Stimulated activated CD8-positive, alpha-beta memory T cell treated with anti-CD3 and anti-CD28 coated beads, Interleukin-7, amount 100 ng/mL, for 48 hours (primary cell): ENCODE measurements at places on chromosomes 5 and 9.

DNA sequence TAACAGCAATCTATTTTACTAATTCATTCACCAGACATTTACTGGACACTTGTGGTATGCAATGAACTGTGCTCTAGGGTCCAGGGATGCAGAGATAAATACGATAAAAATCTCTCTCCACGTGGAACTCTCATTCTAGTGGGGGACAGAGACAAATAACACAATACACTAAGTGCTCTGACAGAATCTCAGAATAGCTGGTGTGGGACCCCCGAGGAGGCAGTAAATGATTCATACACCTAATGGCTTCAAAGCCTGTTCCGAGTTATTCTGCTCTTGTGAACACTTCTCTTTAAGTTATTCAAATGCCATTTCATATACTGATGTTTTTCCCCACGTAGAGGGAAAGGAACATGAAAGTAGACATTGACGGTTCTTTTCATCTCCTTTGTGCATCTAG is 302.0 kb upstream of the PDE4D start:
- DNase-seq: no peak

- no peak for DNase-seq
Observed at GRCh38 chr5:149141957-149142851, 911 bp downstream of the ABLIM3 start.

- no peak for DNase-seq
Observed at GRCh38 chr5:14215901-14216300, 72.8 kb downstream of the TRIO start.

DNA sequence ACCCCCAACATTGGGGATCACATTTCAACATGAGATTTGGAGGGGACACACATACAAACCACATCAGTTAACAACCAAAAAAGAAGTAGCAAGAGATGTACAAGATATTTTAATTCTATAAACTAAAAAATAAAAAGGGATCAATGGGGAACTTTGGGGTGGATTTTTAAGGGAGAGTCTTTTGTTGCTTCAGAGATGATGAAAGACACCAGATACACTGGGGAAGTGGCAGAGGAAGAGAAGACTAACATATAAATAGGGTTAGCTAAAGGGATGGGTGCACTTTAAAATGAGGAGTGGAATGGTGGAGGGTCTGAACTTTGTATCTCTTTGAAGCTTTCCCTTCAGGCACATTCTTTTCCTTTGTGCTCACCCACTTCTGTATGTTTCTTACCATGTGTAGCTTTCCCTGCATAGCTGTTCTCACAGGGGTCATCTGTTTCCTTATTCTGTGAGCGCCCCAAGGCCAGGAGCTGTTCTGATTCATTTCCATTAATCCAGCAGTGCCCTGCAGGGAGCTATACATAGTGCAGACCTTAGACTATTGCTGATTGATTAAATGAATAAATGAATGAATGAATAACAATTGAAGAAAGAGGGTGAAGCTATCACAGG is 531.6 kb upstream of the KLF4 start:
- DNase-seq: no peak

DNA sequence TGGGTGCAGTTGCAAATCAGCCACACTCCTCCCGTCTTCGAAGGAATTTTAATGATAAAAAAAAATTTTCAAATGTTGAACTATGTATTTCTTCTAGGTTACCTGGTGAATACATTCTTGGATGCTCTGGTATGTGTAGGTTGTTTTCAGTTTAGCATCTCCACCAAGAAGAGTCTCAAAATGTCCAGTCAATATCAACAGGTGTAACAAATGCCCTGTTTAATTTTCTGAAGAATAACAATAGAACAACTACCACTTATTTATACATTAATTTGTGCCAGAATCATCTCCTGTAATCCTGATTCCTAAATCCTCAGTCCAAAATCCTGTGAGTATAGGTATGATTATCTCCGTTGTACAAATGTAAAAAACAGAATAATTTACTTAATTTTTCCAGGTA is 67.8 kb downstream of the EBF1 start:
- DNase-seq: no peak

DNA sequence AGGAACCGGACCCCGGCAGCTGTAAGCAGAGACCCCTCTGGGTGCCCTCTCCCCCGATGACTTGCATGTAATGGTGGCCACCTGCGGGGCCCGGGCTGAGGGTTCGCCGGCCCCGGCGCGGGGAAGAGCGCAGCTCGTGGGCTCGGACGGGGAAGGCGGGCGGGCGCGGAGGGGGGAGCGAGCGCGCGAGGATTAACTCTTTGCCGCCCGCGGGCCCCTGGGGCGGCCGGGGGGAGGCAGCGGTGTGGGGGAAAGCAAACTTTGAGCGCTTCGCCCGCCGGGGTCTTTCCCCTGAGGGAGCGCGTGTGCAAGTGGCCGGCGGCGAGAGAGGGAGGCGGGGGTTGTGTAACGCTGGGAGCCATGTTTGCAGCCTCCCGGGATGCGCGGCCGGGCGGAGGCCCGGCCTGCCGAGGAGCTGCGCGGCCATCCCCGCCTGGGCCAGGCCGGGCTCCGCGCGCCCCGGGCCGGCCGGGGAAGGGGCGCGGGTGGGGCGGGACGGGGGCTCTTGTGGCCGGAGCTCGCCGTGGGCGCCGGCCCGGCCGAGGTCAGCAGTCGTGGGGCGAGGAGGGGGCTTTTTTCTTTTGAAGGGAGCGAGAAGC is 547 bp downstream of the ANP32B start:
- no peak for DNase-seq

DNA sequence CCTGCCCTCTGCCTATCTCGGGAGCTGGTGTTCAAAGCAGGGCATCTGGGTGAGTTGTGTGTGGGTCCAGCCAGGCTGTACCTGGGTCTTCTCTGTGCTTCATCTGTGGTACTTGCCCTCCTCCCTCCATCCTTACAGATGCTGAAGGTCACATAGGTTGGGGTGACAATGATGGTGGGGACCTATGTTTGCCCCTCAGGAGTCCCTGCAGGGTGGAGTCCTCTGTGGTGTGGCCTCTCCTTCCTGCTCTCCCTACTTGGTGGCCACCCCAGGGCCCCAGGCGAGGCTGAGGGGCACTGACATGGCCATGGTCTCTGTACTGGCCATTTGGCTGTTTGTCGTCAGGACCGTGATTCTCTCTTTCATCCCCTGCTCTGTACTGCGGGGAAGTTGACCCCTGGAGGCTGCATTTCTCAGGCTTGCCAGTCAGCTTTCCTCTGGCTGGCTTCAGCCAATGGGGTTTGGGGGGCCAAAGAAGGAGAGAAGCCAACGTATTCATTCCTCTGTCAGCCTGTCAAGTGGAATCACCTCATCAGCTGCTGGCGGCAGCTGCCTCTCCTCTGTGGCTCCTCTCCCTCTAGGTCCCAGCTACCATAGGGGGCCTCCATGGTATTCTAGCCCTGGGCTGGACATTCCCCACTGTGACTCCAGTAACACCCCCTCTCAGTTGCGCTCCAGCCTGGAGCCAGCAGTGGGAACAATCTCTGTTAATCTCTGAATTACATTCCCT is 4.6 kb downstream of the DCANP1 start:
- no peak for DNase-seq

DNA sequence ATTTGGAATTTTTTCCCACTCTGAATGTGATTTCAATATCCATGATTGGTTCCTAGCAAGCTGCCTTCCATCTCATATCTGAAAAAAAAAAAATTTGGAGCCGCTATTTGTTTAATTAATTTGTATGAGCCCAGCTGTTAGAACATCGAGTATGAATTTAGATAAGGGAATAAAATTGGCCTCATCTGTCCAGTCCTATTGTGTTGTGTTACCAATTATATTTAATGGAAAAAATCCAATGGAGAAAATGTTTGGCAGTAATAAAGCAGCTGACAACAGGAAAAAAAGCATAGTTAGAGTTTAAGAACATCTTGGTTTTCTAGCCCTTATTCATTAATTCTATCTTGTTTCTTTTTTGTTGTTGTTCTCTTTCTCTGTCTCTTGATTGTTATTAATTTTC is 735.6 kb upstream of the RIOK2 start:
- DNase-seq: no peak

DNA sequence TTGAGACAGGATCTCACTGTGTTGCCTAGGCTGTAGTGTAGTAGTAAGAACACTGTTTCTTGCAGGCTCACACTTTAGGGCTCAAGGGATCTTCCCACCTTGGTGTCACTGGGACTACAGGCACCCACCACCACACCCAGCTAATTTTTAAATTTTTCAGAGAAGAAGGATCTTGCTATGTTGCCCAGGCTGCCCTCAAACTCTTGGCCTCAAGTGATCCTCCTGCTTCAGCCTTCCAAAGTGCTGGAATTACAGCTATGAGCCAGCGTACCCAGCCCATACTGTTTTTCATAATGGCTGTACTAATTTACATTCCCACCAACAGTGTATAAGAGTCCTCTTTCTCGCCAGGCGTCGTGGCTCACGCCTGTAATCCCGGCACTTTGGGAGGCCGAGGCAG is 5.1 kb downstream of the STX17 start:
- DNase-seq: no peak

DNA sequence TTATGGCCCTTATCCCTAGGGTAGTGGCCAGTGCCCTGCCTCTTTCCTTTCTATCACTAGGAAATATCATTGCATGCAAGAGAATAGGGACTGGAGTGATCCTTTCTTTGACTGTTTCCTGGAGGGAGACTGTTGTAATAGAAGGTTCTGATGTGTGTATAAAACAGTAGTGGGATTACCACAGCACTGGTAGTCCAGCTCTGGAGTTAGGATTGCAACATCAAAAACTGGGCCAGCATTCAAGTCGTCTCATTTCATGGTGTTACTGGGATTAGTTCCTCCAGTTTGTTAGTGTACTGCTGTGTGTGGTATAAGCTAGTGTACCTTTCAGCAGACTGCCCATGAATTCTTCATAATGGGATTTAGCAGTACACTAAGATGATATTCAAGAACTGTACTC is 45.8 kb downstream of the KIAA1958 start:
- no peak for DNase-seq

- DNase-seq: no peak
Observed at GRCh38 chr5:151430731-151431130, 16.7 kb upstream of the SLC36A1 start.

DNA sequence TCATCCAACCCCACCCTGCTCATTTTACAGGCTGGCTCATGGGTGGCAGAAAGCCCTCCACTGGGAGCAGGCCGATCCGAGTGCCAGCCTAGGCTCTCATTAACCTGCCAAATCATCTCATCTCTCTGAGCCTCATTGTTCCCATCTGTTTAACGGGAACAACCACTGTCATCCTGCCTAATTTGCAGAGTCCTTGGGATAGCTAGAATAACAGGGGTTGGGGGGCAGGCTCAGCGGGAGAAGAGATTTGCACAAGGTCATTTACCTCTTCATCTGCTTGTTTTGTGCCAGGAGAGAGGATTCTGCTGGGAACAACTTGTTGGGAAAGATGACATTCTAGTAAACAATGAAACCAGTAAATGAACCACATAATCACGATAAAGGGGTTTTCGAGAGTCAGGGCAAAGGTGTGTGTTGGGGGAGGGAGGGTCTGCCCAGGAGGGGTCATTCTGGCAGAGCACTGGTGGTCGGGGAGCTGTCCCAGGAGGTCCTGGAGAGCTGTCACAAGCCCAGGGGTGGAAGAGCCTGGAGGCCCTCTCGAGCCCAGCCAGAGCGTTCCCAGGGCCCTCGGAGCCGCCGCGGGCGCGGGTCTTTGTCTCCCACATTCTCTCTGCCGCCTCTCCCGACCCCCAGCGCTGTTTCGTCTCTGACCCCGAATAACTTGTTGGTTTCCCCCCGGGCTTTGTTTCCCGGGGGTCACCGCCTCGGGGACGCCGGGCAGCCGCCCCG is 22.8 kb upstream of the NDST1 start:
- no peak for DNase-seq

DNA sequence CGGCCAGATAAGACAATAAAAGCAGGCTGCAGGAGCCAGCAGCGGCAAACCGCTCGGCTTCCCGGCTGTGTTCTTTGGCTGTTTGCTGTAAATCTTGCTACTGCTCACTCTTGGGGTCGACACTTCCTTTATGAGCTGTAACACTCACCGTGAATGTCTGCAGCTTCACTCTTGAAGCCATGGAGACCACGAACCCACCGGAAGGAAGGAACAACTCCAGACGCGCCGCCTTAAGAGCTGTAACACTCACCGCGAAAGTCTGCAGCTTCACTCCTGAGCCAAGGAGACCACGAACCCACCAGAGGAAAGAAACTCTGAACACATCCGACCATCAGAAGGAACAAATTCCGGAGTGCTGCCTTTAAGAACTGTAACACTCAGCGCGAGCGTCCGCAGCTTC is 451.7 kb downstream of the AGTPBP1 start:
- DNase-seq: peak; percentile 14
